ENCODE measurements at places on chromosomes 1 and 21.

- no peak for DNase-seq
Observed at GRCh38 chr1:151970128-151970527, 23.5 kb downstream of the S100A10 start.

DNA sequence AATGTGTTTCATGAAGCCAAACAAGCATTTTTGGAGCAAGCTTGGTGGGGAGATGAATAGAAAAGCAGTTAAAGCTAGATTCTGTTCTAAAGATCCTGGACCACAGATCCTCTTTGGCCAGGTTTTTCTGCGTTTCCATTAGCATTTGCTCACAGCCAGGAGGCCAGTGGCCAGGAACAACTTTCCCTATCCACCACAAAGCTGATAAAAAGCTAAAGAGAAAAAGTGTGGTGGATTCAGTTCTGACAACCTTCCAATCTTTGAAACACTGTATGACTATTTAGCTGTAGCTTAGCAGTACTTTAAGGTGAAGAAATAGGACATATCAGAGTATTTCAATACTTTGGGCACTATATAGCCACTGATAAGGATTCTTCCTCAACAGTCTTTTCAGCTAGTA, 3.0 kb upstream of the NEK7 start:
- DNase-seq: peak; percentile 49

GRCh38 chr1:245707941-245708340, 553.2 kb downstream of the KIF26B start:
- no peak for DNase-seq

DNA sequence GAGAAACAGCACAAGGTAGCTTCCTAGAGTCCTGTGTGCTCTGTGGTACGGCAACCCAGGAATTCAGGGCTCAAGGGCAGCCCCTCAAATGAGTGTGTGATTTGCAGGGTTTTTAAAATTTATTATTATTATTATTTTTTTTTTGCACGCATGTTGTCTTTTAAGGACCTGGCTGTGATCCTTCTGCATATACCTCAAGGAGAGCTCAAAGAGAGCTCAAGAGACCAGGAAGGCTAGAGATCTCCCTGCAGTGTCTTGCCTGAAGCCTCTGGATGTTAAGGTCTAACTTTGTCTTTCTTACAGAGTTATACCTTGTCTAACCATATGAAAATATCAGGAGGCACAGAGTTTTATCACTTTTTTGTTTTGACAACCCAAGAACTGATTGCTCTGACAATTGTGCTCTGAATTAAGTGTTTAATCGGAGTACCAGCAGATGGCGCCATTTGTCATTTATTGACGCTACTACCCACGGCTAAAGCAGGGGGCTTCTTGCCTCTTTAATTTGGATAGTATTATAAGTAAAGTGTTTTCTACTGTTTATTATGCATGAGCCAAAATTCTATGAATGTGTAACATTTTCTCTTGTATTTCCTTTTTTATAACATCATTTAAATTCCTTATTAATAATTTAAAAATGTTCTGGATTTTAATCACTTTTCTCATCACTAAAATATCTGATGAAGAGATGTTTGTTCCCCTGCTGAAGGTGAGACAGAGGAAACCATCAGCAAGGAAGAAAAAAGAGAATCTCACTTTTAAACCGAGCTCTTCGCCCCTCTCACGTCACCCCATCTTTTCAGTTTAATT, 35.8 kb upstream of the LMO4 start:
- DNase-seq: peak; percentile 78

DNA sequence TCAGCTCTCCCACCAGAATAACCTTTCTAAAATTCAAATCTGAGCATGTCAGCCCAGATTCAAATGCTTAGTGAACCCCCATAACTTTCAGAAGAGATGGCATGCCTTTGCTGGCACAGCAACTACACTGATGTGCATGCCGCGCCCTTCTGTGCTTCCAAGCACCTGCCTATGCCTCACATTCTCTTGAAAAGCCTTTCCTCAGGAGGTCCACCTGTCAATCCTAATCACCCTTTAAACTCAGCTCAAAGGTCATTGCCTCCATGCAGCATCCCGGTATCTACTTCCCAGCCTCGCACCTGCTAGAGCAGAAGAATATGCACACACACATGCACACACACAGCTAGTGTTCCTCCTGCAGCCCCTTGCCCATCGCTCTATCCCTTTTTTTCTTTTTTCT, 5.2 kb upstream of the S100A2 start:
- DNase-seq: no peak

DNA sequence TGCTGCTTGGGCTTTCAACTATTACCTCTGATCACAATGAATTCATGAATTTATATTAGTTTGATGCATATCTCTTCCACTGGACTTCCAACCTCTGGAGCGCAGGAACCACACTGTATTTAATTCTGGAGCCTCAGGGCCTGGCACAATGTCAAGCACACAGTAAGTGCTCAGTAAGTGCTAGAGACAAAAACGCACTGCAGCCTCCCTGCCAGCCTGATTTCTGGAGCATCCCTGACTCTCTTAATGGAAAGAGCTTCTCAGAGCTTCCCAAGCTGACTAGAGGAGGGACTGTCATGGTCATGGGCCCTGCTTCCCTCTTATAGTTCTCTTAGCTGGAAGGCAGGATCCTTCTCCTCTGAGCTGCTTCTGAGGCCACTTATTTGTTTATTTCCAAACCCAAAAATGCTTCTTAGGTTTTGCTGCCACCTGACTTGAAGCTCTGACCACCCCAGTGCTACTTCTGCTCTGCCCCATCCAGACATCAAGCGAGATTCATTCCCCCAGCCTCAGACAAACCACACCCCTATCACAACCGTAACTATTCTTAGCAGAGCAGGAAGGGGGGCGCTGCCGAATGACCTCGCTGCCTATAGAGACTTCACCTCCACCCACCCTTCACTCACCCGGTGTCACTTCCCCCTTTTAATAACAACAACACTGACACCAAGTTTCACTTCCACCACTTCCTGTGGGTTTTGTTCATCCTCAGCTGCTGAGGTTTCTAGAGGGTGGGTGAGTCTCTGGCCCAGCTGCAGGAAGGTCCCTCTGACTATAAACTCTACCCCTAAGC, 33.6 kb downstream of the NUAK2 start:
- no peak for DNase-seq

GRCh38 chr1:153520818-153521476, 14.8 kb downstream of the S100A6 start:
- DNase-seq: no peak

- no peak for DNase-seq
Observed at GRCh38 chr1:67719329-67720196, 34.6 kb downstream of the GADD45A start.

- no peak for DNase-seq
Observed at GRCh38 chr1:110307239-110307974, 31.8 kb upstream of the RBM15 start.

- no peak for DNase-seq
Observed at GRCh38 chr1:1317420-1317819, 7.0 kb downstream of the INTS11 start.

- DNase-seq: peak; percentile 35
Observed at GRCh38 chr1:98203466-98203865, 282.6 kb upstream of the DPYD start.

- DNase-seq: no peak
Observed at GRCh38 chr1:224064150-224064549, 49.8 kb upstream of the FBXO28 start.

- DNase-seq: no peak
Observed at GRCh38 chr1:143652187-143652586, 319.6 kb downstream of the FAM72C start.

- no peak for DNase-seq
Observed at GRCh38 chr1:229169399-229169798, 101.5 kb upstream of the RAB4A start.

GRCh38 chr1:234778221-234779159, 168.5 kb upstream of the IRF2BP2 start:
- DNase-seq: no peak

- DNase-seq: no peak
Observed at GRCh38 chr1:32335535-32335789, 571 bp downstream of the MARCKSL1 start.

GRCh38 chr1:37177230-37177864, 143.0 kb upstream of the GRIK3 start:
- peak; percentile 8 for DNase-seq

DNA sequence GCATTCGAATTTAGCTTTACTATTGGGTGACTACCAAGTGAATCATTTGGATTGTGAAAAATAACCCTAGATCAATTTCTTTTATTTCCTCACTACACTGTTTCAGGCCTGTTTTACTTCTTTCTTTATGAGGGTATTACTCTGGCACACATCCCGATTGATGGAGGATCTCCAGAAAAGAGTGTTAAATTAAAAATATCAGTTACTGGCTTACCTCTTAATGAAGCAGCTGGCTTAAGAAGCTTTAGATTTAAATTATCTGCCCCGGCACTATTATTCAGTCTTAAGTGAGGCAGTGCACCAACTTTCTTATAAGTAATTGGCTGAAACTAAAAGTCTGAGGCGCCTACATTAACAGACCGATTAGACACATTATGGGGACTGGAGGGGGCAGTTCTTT, 1097.4 kb downstream of the TTLL7 start:
- no peak for DNase-seq

DNA sequence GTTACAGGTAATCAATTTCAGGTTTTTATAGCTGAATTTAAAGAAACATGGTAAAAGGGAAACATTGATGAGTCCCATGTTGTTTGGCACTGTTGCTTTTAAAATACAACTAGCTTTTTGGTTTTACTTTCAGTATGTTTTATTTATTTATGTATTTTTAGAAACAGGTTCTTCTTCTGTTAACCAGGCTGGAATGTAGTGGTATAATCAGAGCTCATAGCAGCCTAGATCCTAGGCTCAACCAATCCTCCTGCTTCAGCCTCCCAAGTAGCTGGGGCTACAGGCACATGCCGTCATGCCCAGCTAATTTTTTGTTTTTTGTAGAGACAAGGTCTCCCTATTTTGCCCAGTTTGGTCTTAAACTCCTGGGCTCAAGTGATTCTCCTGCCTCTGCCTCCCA, 50.4 kb downstream of the CTTNBP2NL start:
- DNase-seq: no peak

DNA sequence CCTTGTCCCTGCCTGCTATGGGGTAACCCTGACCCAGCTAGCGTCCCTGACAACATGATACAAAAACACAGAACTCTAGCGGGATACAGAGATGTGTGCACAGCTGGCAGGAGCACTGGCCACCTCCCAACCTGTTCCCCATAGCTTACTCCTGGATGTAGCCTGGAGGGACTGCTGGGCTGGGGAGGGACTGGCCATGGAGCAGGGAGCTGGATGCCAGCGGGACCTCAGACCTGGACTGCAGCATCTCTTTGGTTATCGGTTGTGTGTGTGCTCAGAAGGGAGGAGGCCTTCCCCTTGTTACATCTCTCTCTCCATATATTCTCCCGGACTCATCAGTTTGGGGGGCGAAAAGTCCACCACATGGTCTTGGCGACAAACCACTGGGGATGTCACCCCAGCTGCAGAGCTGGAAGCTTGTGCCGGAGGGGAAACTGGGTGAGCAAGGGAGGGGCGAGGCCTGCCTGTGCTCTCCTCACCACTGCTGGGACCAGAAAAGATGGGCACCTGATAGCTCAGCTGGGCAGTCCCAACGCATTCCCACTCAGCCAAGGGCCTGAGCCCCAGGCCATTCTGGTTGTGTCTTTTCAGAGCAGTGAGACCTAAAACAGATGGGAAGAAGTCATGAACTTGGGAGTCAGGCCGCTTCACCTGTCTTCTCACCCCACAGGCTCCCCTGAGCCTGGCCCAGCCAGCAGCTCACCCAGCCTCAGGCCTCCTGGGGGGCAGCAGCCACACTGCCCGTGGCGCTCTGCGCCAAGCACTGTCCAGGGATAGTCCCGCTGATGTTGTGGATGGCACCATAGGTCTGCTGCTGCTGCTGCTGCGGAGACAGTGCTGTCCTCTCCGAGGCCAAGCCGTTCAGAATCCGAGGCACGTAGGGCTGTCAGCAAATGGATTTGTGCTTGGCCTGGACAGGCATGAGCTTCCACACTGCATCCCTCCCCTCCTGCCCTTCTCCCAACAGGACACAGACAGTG, 35.6 kb downstream of the TMEM63A start:
- no peak for DNase-seq

DNA sequence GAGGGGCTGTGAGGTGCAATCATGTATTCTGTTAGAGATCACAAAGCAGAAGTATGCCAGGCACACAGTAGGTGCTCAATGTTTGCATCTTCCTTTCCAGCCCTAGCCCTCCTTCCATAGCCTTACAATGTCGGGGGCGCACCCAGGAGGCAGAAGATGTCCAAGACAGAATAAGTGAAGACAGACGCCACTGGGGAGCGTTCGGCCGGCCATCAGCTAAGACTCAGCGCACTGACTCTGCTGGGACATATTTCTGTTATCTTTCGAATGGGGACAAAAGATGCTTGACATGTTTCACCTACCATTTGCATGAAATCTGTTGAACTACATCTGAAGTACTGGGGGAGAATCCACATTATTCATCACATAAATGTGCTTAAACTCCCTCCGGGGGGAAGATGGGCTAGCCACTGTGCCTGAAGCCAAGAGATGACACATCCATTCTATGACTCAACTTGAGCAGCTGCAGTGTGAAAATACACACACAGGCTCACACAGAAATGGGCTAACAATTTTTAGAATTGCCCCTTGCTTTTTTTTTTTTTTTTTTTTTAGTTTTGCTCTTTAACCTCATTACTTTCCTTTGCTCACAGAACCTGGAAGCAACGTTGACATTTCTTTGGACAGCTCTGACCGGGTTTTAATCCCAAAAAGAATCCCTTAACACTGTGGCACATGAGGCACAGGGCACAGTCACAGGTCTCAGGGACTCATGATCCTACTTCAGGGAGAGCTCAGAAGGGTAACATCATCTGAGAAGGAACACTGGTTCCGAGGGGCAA, 7.9 kb downstream of the TIAM1 start:
- peak; percentile 84 for DNase-seq

DNA sequence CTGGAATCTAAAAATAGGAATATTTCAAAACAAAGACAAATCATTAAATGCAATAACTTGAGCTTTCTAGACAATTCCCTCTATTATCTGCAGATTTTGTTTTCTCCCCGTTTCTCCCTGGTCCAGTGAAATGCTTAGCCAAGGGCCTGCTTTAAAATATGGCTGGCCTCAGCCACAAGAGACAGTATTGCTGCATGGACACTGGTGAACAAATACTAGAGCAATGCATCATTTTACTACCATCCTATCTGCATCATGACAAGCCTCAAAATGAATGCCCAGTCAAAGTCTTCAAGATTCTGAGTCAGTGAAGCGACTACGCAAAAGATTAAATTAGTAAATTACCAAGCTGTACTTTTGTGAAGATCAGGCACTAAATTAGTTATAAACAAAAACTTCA, 80.5 kb downstream of the ENAH start:
- DNase-seq: peak; percentile 60

GRCh38 chr1:9093091-9093490, 23.7 kb upstream of the SLC2A5 start:
- no peak for DNase-seq
